ENCODE measurements at places on chromosomes 5 and 9. TPM values are rescaled to one million over a fixed set of nuclear protein-coding genes. Genes with fewer than 3 reads are reported as not detected.

Gene PLPPR1
- not detected for polyA plus RNA-seq

Gene PCDHB7
- polyA plus RNA-seq, result not detected

Gene SPATA6L
- not detected for polyA plus RNA-seq

Gene FRMPD1
- not detected for polyA plus RNA-seq

Gene RORB
- 0.12 TPM for polyA plus RNA-seq

Gene TIMD4
- 0.95 TPM for polyA plus RNA-seq

Gene FSTL4
- not detected for polyA plus RNA-seq

Gene NIM1K
- polyA plus RNA-seq, result not detected

Gene CHSY3
- polyA plus RNA-seq, result not detected
